Subcutaneous adipose tissue (tissue), 4 donors: ENCODE measurements at places on chromosomes 3 and 15. TPM values are rescaled to one million over a fixed set of nuclear protein-coding genes. Genes with fewer than 3 reads are reported as not detected.

Gene RHOV
- total RNA-seq, result not detected

Gene TRPM7
- total RNA-seq, result 71.6 TPM

Gene C3orf20
- not detected for total RNA-seq

Gene MON1A
- 7.3 TPM for total RNA-seq

Gene TGM5
- total RNA-seq, result 1.0 TPM
